LHCN-M2 (cell line): ENCODE measurements at places on chromosomes 12 and 14.

GRCh38 chr14:24839617-24840203 is 205.7 kb upstream of the GZMB start:
- DNase-seq: no peak

DNA sequence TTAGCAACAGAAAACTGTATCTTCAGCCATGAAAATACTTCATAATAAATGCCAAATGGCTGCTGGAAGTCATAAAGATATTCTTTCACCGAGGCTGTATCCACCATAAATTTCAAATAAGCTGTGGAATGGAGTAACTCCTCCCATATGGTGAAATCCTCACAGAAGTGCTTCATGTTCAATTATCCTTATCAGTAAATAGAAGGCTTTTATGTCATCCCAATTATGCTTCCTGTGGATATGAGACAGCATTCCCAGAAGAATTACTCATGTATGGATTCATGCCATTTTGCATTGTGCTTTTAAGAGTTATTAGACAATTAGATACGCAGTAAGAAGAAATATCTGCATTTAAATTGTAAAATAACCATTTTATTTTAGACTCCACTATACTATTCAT is 99.0 kb downstream of the RTN1 start:
- DNase-seq: peak; percentile 8

- DNase-seq: no peak
These were observed 123.5 kb downstream of the SLC41A2 start for GRCh38 chr12:104834607-104835006.

DNA sequence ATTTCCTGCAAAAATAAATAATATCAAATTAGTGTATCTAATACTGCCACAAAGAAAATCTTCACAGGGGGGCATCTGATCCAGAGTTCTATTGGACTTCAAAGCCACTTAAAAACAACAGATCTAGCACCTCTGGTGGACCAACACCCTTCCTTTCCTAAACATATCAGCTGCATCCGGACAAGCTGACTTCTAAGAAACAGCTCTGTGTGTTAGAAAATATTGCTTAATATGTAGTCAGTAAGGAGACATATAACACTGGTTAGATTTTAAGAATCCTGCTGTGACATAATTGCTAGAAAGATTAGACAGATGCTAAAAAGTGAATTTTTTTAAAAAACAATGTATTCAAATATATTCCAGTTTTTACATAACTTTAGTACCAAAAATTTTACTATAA is 61.1 kb upstream of the PTPRB start:
- DNase-seq: no peak

DNA sequence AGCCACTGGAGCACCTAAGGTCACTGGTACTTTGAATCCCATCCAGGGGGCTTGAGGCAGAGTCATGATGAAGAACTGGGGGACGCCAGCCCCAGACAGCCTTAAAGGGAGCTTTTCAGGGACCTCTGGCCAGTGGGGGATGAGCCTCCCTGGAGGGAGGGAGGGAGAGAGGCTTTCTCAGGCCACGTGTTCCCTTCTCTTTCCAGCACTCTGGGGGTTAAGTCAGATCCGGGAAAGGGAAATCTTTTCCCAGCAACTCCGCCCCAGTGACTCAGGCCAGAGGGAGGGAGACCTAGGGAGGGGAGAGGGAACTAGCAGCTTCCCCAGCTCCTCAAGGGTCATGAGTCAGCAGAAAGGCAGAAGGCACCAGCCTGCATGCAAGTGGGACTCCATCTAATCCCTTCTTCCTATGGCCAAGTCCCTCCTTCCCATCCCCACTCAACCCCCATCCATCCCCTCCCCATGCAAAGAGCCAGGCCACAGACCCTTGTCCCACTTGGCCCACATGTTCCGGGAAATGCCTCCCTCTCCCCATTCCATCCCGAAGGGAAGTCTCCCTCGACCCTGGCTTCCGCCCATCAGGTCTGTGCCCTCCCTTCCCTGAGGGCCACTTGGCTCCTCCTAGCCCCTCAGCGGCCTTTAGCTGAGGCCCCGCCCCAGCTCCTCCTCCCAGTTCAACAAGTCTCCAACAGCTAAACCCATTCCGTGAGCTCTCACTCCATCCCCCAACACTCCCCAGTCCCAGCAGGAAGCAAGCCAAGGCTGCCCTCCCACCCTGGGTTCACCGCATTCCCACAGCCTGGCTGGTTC is 5.6 kb downstream of the TNFRSF1A start:
- peak; percentile 100 for DNase-seq

DNA sequence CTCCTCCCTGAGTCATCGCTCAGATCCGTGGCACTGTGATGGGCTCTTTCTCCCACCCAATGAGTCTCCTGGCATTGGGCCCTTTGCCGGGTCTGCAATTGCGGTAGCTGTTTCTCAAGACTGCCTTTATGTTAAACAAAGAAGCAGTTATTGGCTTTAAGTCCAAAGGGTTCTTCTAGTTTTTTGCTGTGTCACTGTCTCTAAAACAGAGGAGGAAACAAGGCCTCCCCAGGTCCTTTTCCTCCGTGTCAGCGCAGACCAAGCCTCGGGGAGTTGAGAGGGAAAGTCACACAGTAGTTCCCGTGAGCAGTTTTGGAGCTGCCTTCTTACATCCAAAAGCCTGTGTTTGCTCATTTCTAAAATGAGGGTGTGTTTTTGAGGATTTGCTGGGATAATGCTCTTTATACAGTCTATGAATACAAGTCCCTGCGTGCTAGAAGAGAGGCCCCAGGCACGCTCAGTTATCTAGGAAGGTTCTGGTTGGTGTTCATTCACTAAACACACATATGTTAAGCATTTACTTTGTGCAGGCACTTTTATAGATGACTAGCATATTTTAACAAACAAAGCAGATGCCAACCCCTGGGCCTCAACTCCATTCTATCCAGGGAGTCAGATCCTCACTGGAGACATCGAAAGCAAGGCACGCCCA is 126.0 kb upstream of the PZP start:
- no peak for DNase-seq

GRCh38 chr12:54583726-54584125 is 4.7 kb downstream of the PPP1R1A start:
- DNase-seq: no peak

GRCh38 chr12:54606556-54606955 is 18.1 kb upstream of the PPP1R1A start:
- DNase-seq: no peak

DNA sequence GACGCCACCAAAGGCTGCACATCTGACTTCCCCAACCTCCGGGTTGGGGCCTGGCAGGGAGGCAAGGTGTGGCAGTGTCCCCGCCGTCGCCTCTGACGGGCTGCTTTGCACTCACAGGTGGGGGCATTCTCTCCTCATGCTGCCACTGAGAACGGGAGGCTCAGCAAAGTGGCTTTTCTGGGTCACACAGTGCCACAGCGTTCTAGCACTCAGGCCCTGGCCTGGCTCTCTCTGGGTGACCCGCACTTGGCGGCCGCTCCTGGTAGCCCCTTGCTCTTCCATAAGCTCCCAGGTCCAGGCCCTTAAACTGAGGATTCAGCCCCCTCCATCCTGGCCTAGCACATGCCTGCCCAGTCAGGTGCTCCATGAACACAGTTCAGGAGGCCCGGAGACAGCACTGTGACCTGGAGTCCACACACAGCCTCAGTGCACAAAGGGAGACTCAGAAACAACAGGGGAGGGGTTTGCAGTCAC is 25.2 kb downstream of the SERPINA1 start:
- DNase-seq: no peak

- peak; percentile 26 for DNase-seq
These were observed 162.8 kb downstream of the SNAPC1 start for GRCh38 chr14:61925043-61925442.

DNA sequence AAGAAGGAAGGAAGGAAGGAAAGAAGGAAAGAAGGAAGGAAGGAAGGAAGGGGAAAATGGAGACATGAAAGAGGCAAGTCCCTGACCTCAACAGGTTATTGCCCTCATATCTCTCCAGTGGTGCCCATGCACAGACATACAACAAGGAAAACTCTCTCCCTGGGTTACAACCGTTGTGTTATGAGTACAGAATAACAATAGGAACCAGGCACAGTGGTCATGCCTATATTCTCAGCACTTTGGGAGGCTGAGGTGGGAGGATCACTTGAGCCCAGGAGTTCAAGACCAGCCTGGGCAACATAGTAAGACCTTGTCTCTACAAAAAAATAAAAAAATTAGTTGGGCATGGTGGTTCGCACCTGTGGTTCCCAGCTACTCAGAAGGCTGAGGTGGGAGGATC is 139.4 kb upstream of the HMGA2 start:
- no peak for DNase-seq

DNA sequence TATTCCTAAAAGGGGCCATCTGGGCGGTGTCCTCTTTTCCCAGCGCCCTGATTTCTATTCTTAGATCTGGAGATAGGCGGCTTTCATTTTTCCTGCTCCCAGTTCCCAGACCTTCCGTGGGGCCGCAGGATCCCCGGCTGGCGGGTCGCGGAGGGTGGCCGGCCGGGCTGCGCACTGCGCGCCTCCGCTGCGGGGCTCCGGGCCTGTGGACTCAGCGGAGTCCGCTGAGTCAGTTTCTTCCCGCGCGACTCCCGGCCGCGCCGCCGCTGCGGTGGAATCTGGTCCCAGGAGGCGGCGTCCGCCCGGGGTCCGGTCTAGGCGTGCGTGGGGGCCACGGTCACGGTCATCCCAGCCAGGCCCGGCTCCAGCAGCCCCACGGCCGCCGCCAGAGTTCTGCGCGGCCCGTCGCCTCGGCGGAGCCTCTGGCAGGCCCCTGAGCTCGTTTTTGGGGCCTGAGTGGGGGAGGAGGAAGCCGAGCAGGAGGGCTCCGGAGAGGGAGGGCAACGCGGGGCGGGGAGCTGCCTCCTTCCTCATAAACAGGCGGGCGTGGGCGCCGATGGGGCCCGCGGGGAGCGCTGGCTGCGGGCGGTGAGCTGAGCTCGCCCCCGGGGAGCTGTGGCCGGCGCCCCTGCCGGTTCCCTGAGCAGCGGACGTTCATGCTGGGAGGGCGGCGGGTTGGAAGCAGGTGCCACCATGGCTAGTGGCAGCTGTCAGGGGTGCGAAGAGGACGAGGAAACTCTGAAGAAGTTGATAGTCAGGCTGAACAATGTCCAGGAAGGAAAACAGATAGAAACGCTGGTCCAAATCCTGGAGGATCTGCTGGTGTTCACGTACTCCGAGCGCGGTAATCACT is at the start of gene LRRK2:
Gene LRRK2 (plus strand): TSS at position 559 of the 853 bp plus-strand sequence. CDS start 135 bp downstream, at position 694.
- peak; percentile 41 for DNase-seq

DNA sequence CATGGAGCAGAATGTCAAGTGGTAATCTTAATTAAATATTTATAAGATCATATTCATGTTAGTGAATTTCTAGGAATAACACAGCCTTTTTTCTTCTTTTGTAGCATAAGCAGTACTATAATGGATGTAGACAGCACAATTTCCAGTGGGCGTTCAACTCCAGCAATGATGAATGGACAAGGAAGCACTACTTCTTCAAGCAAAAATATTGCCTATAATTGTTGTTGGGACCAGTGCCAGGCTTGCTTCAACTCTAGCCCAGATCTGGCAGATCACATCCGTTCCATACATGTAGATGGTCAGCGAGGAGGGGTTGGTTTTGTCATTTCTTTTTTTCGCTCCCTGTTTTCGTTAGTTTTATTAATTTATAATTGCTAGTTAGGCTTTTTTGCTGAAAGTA is 23.1 kb downstream of the AEBP2 start:
- no peak for DNase-seq

DNA sequence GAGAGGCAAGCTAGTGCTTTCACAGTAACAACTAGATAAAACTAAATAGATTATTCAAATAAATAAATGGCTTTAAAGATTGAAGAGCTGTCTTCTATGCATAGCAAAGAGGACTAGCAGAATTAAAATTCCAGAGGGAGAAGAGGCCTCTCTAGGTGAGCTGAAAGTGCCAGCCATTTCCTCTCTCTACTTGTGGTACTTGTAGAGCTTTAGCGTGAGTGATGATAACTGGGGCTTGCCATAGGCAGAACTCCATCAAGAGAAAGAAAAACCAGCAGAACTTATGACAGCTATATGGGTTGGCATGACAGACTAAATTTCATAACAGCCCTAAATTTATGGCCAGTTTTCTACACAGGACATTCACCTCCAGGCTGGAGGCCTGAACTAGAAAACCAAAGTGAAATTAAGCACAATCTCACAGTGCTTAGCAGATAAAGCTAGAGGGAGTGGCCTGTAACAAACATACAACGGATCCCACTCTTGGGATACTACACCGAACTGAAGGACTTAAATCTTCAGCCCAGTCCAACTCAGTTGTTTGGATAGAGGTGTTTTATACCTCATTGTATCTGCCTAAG is 11.0 kb downstream of the SPTLC2 start:
- no peak for DNase-seq

- DNase-seq: peak; percentile 36
These were observed 15.5 kb downstream of the ARF6 start for GRCh38 chr14:49908433-49908782.

GRCh38 chr12:130880411-130880885 is 8.6 kb downstream of the RAN start:
- DNase-seq: no peak

GRCh38 chr12:69046920-69047319 is 113.9 kb upstream of the CPM start:
- no peak for DNase-seq

- DNase-seq: peak; percentile 69
These were observed 265.9 kb upstream of the NOVA1 start for GRCh38 chr14:26863736-26864135.

GRCh38 chr12:110458756-110459155 is 8.6 kb upstream of the ARPC3 start:
- DNase-seq: no peak

DNA sequence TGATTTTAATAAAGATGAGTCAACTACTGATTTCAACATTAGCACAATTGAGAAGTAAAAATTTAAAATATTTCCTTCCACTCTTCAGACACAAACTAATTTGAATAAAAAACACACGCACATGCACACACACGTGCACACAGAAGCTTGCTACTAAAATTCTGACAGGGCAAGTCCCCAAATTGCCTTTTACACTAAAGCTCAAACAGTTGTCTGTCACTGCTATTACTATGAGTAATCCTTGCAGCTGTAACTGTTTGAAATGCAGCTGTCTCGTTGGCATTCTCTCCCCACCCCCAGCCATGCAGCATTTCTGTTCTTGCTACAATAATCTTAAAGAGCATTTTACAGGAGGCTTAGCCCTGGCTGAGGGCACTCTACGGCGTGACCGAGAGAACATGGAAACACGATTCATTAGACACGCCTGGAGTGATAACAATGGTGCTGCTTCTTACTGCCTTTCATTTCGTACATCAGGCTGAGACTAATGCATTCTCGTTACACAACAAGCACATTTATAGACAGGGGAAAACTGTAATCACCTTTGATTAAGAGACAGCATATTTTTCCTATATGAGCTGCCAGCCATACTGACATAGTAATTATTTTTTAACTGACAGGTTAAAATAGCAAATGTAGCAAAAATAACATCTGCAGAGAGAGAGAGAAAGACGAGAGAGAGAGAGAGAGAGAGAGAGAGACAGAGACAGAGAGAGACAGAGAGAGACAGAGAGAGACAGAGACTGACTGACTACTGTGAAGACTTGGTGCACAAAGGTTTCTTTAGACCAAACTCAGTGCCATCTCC is 153.8 kb downstream of the MED13L start:
- peak; percentile 97 for DNase-seq

- DNase-seq: peak; percentile 59
These were observed 1.8 kb downstream of the COX6A1 start for GRCh38 chr12:120439646-120440247.

GRCh38 chr14:99840774-99841305 is 47.6 kb downstream of the EML1 start:
- DNase-seq: no peak

GRCh38 chr12:14710632-14711320 is 14.4 kb upstream of the GUCY2C start:
- peak; percentile 14 for DNase-seq

GRCh38 chr14:35331605-35332516 is 39.7 kb downstream of the PSMA6 start:
- peak; percentile 16 for DNase-seq

- DNase-seq: no peak
These were observed 1.1 kb upstream of the GNB3 start for GRCh38 chr12:6839482-6840201.

- peak; percentile 3 for DNase-seq
These were observed 213.4 kb downstream of the EGLN3 start for GRCh38 chr14:33737446-33737845.
